Prostate gland (tissue), 2 donors: ENCODE measurements at places on chromosomes 1 and 21. TPM values are rescaled to one million over a fixed set of nuclear protein-coding genes. Genes with fewer than 3 reads are reported as not detected.

DNA sequence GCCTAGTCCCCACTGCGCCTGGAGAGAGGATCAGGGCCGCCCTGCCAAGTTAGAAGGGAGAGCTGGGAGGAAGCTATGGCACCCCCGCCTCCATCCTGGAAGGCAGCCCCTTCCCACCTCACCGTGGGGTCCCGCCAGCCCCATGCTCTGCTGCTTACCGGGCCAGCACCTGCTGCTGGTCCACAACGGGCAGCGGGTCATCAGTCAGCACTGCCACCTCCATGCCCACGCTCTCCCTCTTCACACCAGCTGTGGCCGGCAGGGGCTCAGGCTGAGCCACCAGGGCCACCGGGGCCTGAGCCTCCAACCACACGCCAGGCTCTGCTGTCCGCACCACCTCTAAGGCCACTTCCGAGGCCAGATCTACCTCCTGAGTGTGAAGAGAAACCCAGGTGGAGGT, 23.5 kb upstream of the DDOST start:
- DNase-seq, result no peak

GRCh38 chr1:31931593-31932225, 6.5 kb downstream of the PTP4A2 start:
- no peak for DNase-seq

GRCh38 chr1:103761896-103762295, 12.2 kb downstream of the AMY1C start:
- no peak for DNase-seq

LDLRAD1 gene
- total RNA-seq, result 0.55 TPM

LRRC53 gene
- not detected for total RNA-seq

DNA sequence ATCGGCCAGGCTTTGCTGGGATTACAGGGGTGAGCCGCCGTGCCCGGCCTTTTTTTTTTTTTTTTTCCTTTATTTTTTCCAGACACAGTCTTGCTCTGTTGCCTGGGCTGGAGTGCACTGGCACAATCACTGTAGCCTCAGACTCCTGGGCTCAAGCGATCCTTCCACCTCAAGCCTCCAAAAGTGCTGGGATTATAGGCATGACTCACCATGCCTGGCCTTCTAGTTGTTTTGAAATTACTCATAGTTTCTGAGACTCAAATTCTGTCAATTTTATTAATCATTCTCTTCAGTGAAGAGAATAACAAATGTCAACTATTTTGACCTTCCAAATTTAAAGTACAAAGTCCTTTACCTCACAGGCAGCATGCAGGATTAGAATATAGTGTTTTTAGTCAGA, 374.5 kb downstream of the PLA2G4A start:
- DNase-seq, result no peak

- DNase-seq, result peak; percentile 59
These were observed at the start of gene UBE2G2 for GRCh38 chr21:44801468-44802395. Gene UBE2G2 (minus strand): TSS chr21:44801820. CDS start chr21:44801748, 72 bp downstream.

DNA sequence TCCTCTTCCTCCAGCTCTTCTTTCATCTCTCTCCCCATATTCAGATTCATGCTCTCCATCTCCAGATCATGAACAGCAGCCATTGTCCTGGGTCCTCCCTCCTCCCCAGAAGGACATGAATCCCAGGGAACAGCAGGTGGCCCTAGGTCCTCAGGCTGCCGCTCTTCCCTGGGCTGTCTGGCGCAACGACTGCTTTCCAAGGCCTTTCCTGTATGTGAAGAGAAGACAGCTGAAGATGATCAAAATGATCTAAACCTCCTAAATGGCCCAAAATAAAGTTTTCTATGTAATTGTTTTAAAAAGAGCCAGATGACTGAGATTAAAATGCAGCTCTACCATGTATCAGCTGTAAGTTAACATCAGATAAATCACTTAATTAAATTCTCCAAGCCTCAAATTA, 22.5 kb downstream of the RHBDL2 start:
- DNase-seq, result no peak

TNFRSF4 gene
- total RNA-seq, result 0.50 TPM

TADA1 gene
- total RNA-seq, result 19.5 TPM

DNA sequence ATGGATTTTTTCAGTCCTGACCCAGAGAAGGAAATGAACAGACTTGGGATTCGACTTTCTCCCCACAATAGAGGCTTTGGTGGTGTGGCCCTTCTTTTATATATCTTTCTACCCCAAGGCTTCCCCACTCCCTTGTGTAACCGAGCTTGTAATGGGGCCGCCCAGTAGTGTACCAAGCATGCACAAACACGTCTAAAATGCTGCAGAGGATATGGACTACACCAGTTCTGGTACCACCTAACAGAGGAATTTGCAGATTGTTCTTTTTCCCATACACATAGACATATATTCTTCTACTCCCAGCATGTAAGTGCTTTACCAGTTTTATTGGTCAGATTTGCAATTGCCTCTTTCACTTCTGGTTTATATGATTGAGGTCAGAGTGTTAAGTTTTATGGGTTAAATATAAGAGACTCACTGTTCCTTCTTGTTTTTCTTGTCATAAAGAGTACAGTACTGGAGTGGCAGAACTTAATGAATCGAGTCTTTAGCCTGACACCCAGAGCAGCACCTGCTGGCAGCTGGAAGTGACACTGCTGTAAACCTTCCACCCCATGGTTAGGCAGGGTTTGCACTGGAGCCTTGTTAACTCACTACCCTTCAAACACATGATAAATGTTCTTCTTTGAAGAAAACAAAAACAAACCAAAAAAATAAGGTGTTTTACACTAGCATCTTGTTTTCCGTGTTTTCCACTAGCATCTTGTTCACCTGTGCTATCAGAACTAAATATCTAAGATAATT, 198.6 kb downstream of the PTPRC start:
- no peak for DNase-seq

DNA sequence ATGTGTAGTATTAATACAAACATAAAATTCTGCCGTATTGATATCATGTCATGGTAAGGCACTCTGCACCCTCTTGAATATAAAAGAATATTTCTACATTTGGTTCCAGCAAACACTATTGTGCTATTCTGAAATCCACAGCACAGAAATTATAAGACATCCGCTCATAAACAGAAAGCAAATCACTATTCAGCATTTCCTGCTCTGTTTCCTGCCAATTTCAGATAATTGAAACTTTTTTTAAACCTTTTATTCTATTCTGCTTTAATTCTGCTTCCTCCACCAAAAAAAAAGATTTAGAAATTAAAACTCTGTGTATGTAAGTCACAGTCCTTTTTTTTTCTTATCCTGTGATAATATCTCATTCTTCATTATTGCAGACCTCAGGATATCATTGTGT, 39.6 kb upstream of the PLEKHO1 start:
- DNase-seq, result no peak

CA14 gene
- 0.36 TPM for total RNA-seq

DNA sequence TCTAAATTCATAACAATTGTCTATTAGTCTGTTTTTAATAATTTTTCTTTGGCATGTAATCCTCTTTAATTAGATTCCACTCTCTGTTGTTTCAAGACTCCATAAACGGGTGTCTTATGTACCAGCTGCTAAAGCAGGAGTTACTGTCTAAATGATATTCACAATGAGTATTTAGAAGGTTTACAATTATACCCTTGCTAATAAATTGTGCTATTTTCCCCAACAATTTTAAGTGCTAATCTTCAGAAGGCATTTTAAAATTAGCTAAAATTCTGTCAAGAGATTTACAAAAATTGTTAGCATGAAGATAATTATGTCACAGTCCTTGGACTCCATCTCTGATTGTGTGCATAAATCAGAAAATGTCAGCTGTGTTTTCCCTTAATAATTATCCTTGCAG, 83.7 kb downstream of the DPYD start:
- DNase-seq, result no peak

DNA sequence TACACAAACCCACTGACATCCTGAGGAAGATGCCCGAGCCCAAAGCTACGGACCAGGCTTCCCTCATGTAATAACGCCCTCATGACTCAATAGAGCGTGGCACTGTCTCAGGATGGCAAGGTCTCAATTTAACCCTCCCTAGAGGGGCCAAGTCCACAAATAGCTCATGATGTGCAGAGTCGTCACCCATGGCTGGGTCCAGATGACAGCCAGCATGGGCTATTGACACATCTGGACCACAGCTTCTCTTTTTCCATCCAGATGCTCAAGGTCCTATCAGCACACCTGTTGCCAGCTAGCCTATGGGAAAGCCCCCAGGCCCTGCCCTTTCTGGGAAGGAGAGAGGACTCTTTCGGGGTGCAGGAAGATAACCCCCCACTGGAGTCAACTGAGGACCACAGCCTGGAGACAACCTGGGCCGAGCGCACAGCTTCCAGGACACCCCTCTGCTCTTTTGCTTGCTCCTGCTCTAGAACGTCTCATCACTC, 2.8 kb downstream of the LAPTM5 start:
- DNase-seq, result no peak

DNA sequence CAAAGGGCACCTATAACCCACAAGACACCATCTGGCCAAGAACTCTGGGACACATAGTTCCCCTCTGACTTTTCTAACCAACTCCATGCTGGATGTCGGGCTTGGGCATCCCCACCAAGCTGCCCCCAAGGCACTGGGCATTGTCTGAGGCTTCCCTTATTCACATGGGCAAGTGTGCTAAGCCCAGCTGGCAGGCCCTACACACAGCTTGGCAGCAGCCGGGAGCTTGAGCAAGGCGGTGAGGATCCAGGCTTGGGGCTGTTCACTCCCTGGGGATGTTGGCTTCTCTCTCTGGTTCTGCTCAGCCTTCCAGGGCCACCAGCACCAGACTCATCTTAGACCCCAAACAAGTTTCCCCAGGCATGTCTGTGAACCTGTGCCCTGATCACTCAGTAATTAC, 138.3 kb upstream of the KAZN start:
- no peak for DNase-seq

DNA sequence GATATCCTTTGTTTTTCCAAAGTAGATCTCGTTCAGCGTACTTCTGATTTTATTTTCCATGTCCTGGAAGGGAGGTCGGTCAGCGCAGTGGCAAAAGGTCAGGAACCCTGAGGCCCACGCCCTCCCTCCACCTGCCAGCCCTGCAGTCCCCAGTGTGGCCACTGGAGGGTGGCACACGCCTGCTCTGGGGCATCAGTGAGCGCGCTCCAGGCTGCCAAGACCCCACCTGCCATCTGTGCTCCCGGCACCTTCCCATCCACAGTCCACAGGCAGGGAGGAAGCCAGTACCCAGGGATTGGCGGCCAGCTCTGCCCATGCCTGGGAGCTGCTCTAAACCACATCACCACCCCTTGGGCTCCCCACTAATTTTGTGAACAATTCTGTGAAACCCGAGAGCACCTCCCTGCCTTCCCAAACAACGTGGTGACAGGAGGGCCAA, 32.3 kb downstream of the SLC66A1 start:
- DNase-seq, result peak; percentile 65

DNA sequence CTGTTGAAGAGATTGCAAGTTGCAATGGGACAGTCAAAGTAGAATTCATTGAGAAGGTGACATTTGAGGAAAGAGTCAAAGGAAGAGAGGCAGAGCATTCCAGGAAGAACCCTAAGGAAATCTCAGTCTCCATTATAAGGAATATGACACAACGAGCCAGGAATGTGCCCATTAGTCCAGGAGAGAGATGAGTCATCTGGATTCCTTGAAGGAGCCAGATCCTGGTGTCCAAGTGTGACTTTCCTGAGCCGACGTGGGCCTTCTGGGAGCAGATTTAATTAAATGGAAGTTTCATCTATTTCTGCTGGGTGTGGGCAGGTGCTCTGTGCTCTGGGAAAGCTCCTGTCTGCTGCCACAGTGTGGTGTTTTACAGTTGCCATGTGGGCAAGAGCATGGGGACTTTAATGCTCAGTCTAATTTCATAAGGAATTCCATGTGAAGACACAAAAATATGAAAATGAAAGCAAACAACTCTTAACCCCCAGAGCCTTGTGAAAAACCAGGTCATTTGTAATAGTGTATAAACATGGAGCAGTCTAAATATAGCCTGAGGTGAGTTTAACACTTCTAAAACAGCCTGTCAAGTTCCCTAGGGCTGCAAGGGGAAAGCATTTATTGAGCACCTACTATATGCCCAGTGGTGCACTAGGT, 111.4 kb upstream of the ARTN start:
- DNase-seq, result no peak

DNA sequence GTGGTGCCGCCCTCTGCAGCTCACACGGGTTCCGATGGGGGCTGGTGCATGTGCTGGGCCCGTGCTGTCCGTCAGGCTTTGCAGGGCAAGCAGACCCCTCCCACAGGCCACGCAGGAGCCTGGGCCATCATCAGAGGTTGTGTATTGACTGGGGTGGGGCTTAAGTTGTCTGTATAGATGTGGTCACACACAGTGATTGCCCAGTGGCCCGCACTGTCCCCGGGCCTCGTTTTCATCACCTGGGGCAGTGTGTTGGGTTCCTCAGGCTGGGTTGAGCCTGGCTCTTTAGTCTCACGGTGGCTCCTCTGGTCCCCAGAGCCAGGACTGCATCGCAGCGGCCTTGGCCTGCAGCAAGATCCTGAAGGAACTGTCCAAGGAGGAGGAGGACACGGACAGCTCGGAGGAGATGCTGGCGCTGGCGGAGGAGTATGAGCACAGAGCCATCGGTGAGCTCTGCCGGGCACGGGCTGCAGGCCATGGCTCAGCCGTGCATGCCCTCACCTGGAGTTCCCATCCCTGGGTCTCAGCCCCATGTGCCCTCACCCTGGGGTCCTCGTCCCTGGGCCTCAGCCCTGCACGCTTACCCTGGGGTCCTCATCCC, 44.1 kb downstream of the TRPM2 start:
- DNase-seq, result no peak

GRCh38 chr21:17422931-17423330, 89.9 kb upstream of the CXADR start:
- DNase-seq, result no peak

C1orf226 gene
- total RNA-seq, result 22.1 TPM

- DNase-seq, result peak; percentile 50
These were observed 2.0 kb downstream of the INAVA start for GRCh38 chr1:200896531-200897196.

DNA sequence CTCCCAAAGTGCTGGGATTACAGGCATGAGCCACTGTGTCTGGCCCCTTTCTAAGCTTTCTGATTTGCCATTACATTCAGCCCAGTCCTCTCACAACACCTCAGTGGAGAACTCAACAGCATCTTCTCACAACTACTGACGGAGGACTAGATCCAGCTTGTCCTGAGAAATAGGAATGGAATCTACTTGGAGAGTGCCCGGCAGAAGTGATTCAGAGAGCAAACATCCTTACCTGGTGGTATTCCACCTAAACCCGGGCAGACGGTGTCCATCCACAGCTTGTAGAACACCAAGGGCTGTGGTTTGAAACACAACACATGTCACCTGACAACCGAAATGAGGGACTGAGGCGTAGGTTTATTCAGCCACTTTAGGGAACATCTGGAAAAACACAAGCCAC, 28.8 kb upstream of the CCSAP start:
- no peak for DNase-seq

DNA sequence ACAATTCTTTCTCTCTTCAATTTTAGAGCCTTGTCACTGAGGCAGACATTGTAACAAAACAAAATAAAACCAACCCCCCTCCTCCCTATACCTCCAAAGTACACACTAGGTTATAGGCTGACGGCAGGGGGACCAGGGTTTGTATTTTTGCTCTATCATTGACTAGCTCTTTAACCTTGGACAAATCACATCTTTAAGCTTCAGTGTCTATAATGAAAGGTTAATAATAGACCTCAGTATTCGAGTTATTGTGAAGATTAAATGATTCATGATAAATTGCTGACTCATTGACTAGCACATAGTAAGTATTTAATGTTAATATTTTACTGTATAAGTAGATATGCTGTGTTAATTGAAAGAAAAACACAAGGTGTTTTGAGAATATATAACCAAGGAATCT, 1267.6 kb upstream of the ADGRL2 start:
- no peak for DNase-seq

CYYR1 gene
- 9.7 TPM for total RNA-seq

- no peak for DNase-seq
These were observed 76.5 kb downstream of the GALNT2 start for GRCh38 chr1:230143534-230143933.

- DNase-seq, result no peak
These were observed 31.9 kb upstream of the PKP1 start for GRCh38 chr1:201251411-201251810.
